Esophagus (tissue), 2 donors: ENCODE measurements at places on chromosomes 16 and 17. TPM values are rescaled to one million over a fixed set of nuclear protein-coding genes. Genes with fewer than 3 reads are reported as not detected.

Gene ZP2
- 0.01 TPM for polyA plus RNA-seq

Gene KRTAP4-11
- polyA plus RNA-seq = not detected

Gene CCDC40
- 0.48 TPM for polyA plus RNA-seq

Gene TIGD7
- 1.5 TPM for polyA plus RNA-seq

Gene GPR142
- 0.09 TPM for polyA plus RNA-seq

Gene KCNH6
- not detected for polyA plus RNA-seq

Gene CLEC18C
- polyA plus RNA-seq = 0.36 TPM

Gene PTX4
- not detected for polyA plus RNA-seq

Gene SLFN12L
- 0.25 TPM for polyA plus RNA-seq

Gene SLC47A2
- 1.1 TPM for polyA plus RNA-seq

Gene KRT13
- polyA plus RNA-seq = 46,015 TPM
